SW480 (cell line): ENCODE measurements at places on chromosomes 6 and 20.

DNA sequence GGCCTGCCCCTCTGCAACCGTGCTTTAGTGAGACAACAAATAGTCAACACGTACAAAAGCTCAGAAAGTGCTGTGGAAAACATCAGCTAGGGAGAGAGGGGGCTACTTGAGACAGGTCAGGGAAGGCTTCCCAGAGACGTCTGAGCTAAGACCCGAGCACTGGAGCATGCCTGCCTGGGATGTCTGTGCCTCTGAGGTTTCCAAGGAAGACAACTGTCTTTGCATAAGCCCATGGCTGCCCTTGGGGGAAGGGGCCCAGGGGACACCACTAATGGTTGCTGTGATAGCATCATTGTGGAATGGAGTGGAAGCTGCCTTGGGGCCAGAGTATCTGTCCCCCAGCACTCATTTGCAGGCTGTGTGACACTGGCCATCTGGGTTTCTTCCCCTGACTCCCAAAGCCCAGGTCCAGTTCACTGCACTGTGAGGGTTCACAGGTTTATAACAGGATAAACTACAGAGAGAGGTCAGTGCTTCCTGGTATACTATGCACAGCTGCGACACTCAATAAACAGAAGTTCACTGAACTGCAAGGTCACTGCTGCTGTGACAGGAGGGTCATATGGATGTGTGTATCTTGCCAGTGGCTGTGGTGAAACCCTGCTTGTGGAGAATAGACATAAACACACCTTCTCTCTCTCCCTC lies 1.5 kb upstream of the ARFGEF2 start:
- DNase-seq: no peak

GRCh38 chr6:79373246-79373645 lies 138.8 kb upstream of the HMGN3 start:
- DNase-seq: no peak

DNA sequence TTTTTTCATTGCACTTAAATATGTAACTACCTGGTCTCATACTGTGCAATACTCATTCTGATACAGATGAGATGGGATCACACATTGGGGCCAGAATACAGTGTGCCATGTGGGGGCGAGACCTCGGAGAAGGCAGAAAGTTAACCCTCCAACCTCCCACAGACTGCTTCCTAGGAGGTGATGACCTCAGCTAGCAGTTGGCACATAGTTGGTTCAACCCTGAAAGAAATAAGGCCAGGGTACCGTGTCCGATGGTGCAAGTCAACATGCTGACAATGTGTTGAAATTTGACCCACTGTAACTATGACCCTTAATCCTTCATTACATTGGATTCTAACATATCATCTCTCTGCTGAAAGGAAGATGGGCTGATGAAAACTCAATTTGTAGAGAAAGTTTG lies 61.9 kb downstream of the GJA10 start:
- DNase-seq: no peak

DNA sequence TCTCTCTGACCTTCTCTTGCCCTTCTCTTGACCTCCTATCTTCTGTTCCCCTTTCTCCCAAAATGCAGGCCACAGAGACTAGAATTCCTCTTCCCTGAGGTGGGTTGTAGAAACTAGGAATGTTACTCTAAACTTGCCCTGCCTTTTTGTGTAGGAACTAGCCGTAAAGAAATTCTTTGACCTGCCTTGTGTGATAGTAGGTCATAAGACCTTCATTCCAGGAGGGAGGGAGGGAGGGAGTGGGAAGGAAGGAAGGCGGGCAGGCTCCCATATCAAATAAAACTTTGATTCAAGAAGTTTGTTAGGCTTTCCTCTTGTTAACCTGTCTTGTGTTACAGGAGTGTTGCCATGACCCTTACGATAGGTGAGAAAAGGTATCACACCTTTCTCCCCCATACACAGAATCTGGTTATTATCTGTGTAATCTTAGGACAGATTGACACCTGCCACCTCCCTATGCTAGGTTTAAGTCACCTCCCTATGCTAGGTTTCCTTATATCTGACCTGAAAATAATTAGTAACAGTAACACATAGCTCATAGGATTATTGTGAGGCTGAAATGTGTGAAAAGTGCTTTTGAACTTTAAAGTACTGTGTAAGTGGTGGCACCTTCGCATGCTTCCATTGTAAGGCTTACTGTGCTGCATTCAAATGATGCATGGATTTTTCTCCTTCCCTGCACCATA lies 32.6 kb upstream of the FUCA2 start:
- DNase-seq: no peak

GRCh38 chr6:168377856-168378832 lies 58.6 kb upstream of the DACT2 start:
- DNase-seq: no peak

- no peak for DNase-seq
Measured at GRCh38 chr6:142808405-142809061, 136.4 kb downstream of the HIVEP2 start.

- DNase-seq: peak; percentile 61
Measured at GRCh38 chr20:22106308-22106938, 401.0 kb downstream of the PAX1 start.

DNA sequence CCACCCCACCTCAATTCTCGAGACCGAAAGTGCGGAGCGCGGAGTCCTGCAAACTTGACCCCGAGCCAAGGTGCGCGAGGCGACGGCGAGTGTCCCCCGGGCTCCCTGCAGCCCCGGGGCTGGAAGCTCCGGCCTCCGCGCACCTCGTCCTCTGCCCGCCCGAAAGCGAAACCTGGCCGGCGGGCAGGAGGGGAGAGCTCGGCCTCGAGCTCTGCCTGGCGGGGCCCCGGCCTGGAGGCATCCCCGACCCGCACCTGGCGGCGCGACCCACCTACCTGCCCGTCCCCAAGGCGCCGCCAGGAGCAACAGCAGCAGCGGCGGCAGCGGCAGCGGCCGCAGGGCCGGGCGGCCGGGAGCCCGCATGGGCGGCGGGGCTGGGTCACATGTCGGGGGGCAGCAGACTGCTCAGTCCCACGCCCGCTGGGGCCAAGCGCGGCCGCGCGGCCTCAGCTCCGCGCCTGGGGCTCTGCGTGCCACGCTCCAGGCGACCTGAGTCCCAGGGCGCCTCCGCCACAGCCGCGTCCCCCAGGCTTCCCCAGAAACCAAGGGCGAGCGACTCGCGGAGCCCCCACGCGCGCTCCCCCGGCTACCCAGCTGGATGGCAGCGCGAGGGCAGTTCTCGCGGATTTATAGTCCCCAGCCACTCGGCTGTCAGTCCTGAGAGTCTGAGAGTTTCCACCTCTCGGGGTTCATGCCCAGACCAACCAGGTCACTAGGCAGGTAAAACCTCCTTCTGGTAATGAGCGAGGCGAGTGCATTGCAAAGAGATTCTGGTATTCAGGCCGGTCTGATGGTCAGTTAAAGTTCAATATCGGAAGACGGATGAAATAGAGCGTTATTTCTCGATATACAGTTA lies at the start of gene IL20RA:
Gene IL20RA, minus strand, starts transcription at position 600 of the 856 bp plus-strand sequence. Its CDS starts 237 bp downstream, at position 363.
- no peak for DNase-seq
